ENCODE measurements at places on chromosomes 6 and 20.
A peak's percentile ranks its signal among the peaks of the same experiment; 100 is the strongest.

- no peak for DNase-seq
- no peak overlapping the region for H3K4me3 ChIP-seq
- H3K27me3 ChIP-seq, result no peaks in the 10 kb centered on the region
- H3K27ac ChIP-seq, result peak overlapping the region; percentile 46
- H3K36me3 ChIP-seq, result peaks cover 18% of the 10 kb centered on the region
These were observed 16.0 kb downstream of the FOXP4 start for GRCh38 chr6:41561931-41562911.

DNA sequence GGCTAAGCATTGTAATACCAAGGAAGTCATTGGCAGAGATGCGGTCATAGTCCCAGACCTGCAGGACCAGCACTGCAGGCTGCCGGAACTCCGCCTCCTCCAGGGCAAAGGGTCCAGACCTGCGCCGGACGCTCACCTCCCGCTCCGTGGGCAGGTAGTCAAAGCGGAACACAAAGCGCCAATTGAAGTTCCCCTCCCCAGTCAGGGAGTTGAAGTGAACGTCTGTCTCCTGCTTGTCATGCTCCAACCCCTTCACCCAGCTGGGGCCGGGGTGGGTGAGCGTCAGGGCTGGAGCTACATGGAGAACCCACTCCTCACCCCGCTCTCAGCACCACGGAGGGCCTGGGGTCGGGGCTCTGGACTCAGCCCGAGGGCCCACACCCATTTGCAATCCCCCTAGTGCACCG is 18.2 kb downstream of the ERGIC3 start:
- H3K27ac ChIP-seq, result no peak overlapping the region
- H3K4me3 ChIP-seq, result no peak overlapping the region
- no peaks in the 10 kb centered on the region for H3K4me1 ChIP-seq
- no peaks in the 10 kb centered on the region for H3K27me3 ChIP-seq
- no peak for DNase-seq

DNA sequence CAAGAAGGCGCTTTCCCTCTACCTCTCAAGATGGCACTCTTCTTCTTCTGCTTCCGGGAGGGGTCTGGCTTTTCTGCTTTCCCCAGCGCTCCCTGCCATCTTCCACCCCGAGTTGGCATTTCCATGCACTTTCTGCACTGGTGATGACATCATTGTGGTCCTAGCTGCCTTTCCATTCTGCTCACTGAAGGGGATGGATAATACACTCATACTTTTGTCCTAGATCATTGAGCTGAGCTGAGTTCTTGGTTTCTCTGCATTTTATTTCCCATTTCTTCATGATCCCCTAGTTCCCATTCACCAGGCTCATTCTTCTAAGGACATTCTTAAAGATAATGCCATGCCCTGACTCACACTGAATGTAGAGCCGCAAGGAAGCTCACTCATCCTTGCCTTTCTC is 96.7 kb downstream of the EDN1 start:
- no peak overlapping the region for H3K4me3 ChIP-seq
- no peaks in the 10 kb centered on the region for H3K4me1 ChIP-seq
- DNase-seq, result no peak
- no peaks in the 10 kb centered on the region for H3K27me3 ChIP-seq
- no peak overlapping the region for H3K27ac ChIP-seq

GRCh38 chr20:10357974-10358373 is 76.0 kb downstream of the MKKS start:
- no peaks in the 10 kb centered on the region for H3K27me3 ChIP-seq
- no peaks in the 10 kb centered on the region for H3K4me1 ChIP-seq
- no peaks in the 10 kb centered on the region for H3K36me3 ChIP-seq
- DNase-seq, result no peak

DNA sequence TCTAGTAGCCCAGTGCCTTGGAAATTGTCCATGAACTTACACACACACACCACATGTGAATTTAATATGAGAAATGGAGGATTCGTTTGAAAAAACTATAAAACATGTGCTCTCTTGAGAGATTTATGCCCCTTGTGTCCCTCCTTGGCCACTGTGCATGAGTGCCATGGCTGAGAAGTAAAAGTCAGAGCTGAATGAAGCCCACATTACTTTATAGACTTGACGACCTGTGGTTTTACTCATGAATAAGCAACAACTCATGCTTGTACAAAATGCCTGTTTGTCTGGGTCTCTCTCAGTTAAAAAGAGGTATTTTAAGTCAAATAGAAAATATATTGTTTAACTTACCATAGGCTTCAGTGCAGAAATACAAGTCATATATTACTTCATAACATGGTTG is 102.7 kb downstream of the KCNQ5 start:
- no peaks in the 10 kb centered on the region for H3K27me3 ChIP-seq
- no peaks in the 10 kb centered on the region for H3K36me3 ChIP-seq
- no peak overlapping the region for H3K4me3 ChIP-seq
- H3K27ac ChIP-seq, result no peak overlapping the region
- no peak for DNase-seq
- no peaks in the 10 kb centered on the region for H3K4me1 ChIP-seq

GRCh38 chr20:62366370-62367135 is 559 bp downstream of the LAMA5 start:
- H3K27me3 ChIP-seq, result no peaks in the 10 kb centered on the region
- peaks cover 92% of the 10 kb centered on the region for H3K4me1 ChIP-seq
- peak overlapping the region; percentile 71 for H3K4me3 ChIP-seq

- H3K27ac ChIP-seq, result no peak overlapping the region
- no peaks in the 10 kb centered on the region for H3K27me3 ChIP-seq
- H3K36me3 ChIP-seq, result no peaks in the 10 kb centered on the region
- DNase-seq, result no peak
- H3K4me3 ChIP-seq, result no peak overlapping the region
These were observed 54.1 kb upstream of the GGTLC1 start for GRCh38 chr20:24042646-24043045.

DNA sequence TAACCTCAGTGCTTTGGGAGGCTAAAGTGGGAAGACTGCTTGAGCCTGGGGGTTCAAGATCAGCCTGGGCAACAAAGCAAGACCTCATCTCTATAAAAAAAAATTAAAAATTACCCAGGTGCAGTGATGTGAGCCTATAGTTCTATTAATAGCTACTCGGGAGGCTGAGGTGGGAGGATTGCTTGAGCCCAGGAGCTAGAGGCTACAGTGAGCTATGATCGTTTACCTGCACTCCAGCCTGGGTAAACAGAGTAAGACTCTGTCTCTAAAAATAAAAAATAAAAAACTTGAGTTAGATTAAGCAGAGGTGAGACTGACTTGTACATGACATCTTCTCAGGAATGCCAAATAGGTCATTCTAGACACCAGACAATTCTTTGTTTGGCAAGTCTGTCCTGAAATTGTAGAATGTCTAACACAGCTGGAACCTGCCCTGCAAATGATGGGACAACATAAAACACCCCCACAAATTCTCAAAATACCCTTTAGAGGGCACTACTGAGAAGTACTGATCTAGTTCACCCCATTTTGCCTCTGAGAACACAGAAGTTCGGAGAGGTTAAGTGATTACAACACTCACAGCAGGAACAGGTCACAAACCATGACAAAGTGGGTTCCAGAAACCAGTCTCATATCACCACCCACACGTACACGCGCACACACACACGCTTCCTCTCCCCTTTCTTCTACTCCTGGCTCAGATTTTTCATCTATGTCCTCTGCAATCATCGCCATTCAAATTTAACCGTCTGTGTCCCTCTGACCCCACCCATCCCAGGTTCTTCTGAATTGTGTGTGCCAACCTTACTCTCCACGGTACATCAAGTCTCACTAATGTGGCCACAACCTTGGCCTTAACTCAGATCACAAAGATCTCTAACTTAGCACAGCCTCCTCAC is 38.3 kb downstream of the ARHGAP18 start:
- H3K4me1 ChIP-seq, result peaks cover 38% of the 10 kb centered on the region
- peak overlapping the region; percentile 75 for H3K27ac ChIP-seq
- no peak overlapping the region for H3K4me3 ChIP-seq
- DNase-seq, result peak; percentile 71

- no peaks in the 10 kb centered on the region for H3K4me1 ChIP-seq
- no peaks in the 10 kb centered on the region for H3K27me3 ChIP-seq
- DNase-seq, result no peak
- H3K36me3 ChIP-seq, result no peaks in the 10 kb centered on the region
These were observed 60.7 kb upstream of the ADGRG6 start for GRCh38 chr6:142241061-142241460.

GRCh38 chr6:111027219-111027618 is 45.4 kb downstream of the RPF2 start:
- peaks cover 6% of the 10 kb centered on the region for H3K4me1 ChIP-seq
- H3K36me3 ChIP-seq, result peaks cover 6% of the 10 kb centered on the region
- no peak for DNase-seq
- no peaks in the 10 kb centered on the region for H3K27me3 ChIP-seq
- no peak overlapping the region for H3K27ac ChIP-seq
- no peak overlapping the region for H3K4me3 ChIP-seq

- DNase-seq, result peak; percentile 98
- peaks cover 11% of the 10 kb centered on the region for H3K4me1 ChIP-seq
- H3K4me3 ChIP-seq, result no peak overlapping the region
- no peaks in the 10 kb centered on the region for H3K36me3 ChIP-seq
- peak overlapping the region; percentile 83 for H3K27ac ChIP-seq
- H3K27me3 ChIP-seq, result no peaks in the 10 kb centered on the region
These were observed 30.0 kb upstream of the AKIRIN2 start for GRCh38 chr6:87731818-87732661.

GRCh38 chr20:47124181-47124717 is 229.6 kb downstream of the EYA2 start:
- peak overlapping the region; percentile 57 for H3K27ac ChIP-seq
- no peak for DNase-seq
- no peaks in the 10 kb centered on the region for H3K27me3 ChIP-seq

DNA sequence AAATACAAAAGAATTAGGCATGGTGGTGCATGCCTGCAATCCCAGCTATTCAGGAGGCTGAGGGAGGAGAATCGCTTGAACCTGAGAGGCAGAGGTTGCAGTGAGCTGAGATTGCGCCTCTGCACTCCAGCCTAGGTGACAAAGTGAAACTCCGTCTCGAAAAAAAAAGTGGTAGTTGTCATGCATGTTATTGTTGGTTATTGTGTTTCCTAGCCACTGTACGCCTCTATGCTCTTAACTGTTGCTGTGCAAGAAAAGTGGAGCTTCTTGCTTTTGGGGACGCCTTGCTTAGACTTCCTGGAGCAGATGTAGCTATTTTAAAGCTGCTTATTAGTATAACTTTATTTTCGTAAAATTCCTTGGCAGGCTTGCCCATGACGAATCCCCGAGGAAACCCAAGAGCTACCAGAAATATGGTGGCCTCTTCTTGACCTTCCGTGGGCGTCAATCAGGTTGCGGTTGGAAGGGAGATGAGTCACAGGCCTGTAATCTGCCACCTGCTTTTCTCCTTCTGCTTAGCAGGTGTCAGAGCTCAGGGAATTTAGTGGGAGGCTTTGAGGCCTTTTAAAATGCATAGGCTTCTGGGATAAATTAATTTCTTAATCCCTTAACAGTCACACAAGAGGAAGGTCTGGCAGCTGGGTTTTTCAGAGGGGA is 17.3 kb downstream of the GABRR2 start:
- no peak overlapping the region for H3K4me3 ChIP-seq
- H3K36me3 ChIP-seq, result no peaks in the 10 kb centered on the region
- H3K4me1 ChIP-seq, result no peaks in the 10 kb centered on the region
- H3K27ac ChIP-seq, result no peak overlapping the region

All from thyroid gland (tissue), 4 donors.